ENCODE measurements at places on chromosomes 11 and 22.

DNA sequence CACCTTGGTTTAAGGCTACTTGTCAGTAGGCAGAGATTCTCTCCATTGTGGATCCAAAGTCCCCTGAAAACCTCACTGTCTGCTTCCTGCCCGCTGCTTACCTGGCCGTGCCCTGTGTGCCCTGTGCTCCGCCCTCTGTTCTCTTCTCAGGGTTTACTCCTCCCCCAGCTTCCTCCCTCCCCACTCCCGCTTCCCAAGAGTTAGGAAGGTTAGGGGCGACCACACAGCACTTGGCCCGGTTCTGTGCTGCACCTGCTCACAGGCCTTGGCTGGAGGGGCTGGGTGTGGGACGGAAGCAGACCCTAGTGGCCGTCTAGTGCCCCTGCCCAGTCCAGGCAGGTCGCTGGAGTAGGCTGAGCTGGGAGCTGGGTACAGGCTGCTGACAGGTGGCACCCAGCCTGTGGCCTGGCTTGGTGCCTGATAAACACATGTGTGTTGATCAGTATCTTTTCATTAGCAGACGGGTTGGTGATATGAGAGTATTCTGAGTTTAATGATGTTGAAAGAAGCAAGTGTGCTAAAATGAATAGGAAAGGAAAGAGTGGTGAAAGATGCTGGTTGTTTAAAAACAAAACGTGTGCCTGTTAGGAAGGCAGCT is 40.5 kb downstream of the GRAMD4 start:
- DNase-seq: no peak

GRCh38 chr11:70046089-70046488 is 32.0 kb upstream of the ANO1 start:
- DNase-seq: no peak

DNA sequence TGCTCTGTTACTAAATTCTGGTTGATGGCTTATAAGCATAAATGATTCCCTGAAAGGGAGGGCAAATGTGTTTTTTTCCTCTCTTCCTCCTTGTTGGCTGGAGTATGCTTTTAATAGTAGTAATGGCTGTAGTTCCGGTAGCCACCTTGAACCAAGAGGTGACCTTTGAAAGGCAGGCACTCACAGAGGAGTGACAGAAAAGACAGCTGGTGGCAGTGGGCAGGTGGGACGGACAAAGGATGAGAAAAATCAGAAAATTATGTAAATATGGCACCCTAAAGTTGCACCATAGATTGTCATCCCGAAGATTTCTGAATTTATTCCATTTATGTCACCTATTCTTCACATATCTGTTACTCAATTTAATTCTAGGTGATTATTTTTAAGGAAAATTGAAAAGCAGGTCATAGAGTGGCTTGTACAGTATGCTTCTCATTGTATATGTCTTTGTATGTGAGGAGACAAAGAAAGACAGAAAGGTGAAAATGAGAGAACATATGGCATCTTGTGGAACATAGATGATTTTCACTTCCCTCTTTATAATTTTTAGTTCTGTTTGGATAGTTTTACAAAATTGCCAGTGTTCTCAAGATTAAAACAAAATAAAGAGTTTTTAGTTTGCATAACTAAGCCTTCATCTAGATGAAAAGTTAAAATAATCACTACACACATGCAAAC is 17.0 kb downstream of the CASP12 start:
- peak; percentile 9 for DNase-seq

GRCh38 chr11:40388097-40388818 is 1071.2 kb downstream of the LRRC4C start:
- DNase-seq: no peak

- DNase-seq: no peak
These were observed 100.6 kb downstream of the CSNK2A3 start for GRCh38 chr11:11252403-11252802.

DNA sequence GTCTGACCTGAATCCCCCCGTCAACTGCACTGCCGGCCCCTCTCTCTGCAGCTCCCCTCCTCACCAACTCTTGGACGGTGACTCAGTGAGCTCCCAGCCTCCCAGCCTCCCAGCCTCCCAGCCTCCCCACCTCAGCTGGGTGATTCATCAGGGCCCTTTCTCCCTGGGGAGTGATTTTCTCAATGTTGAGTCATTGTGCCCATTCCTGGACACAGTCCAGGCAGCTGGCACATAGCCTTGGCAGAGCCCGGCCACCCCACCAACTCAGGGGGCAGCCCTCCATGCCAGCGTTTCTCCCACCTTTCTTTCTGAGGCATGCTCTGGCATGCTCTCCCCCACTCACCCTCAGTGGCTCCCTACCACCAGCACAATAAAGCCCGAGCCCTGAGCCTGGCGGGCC is 30.7 kb downstream of the PDE2A start:
- DNase-seq: no peak

DNA sequence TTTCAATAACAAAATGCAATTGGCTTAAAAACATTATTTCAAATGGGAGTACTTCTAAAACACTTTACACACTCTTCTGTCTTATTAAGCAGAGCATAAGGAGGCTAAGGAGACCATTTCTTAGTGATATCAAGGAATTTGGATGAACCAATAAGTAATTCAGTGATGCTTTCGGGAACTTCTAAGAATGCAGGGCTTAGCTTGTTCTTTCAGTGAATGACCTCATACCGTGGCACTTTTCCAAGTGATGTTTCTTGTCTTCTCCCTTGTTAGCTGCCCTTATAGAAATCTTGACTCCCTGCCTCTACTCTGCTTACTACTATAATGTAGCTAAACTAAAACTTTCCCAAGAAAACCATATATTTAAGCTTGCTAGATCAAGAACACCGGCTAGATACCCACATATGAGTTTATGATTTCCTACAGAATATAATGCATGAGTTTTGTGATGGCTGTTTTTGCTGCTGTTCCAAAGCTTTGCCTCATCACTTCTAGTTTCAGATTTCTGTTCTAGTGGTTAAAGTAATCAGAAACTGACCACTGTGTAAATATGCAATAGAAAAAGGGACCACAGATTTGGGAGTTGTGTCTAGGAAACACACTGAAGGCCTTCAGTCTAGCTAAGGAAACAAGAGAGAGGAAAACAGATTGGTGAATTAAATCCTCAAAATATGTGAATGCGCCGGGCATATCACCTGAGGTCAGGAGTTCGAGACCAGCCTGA is 37.5 kb upstream of the STK33 start:
- DNase-seq: no peak

DNA sequence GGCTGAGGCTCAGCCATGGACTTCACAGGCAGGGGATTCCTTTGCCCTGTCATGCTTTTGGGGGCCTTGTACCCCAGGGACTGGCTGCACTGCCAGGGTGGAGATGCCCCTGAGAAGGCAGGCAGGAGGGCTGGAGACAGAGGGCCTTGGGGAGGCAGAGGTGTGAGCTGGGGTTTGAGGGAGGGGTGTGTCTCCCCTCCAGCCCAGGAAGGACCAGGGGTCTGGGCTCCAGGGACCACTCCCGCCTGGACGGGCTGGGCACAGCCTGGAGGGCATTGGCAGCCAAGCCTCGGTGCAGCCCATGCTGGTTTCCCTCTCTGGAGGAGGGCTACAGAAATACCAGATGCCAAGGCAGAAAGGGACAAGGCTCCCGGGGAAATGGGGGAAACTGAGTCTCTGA is 19.5 kb downstream of the OTUB1 start:
- DNase-seq: no peak

GRCh38 chr11:13040969-13041561 is 31.9 kb downstream of the RASSF10 start:
- no peak for DNase-seq

DNA sequence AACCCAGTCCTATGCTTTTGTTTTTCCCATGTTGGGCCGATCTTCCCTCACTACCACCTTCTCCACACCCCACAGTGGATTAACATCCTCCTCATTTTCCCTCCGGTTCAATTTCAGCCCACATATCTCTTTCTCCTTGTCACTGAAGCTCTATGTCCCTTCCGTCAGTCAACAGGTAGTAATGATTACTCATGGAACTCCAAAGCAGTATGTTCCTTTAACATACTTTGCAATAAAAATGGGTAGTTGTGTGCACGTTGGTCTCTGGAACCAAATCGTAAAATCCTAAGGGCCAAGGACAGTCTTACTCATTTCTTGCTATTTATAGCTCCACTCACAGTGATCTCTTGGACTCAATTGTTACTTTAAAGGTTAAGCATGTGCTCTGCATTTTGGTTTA is 20.2 kb downstream of the AMOTL1 start:
- no peak for DNase-seq

DNA sequence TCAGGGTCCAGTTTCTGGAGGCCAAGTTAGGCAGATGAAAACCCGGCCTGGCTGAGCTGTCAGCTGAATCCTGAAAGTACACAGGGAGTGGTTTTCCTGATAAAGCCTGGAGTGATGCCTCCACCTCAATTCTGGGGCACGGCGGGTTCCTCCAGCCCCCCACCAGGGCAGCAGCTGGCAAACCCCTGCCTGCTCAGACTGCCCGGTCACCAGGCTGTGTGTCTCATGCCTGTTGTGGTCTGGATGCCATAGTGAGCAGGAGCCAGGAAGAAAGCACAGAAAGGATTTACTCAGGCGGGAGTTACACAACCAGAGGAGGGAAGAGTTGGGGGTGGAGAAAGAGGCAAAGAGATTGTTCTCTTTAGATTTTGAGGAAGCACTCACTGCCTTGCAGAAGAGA is 119.9 kb upstream of the RASSF10 start:
- no peak for DNase-seq

- no peak for DNase-seq
These were observed 15.0 kb upstream of the MOB2 start for GRCh38 chr11:1501421-1502167.

DNA sequence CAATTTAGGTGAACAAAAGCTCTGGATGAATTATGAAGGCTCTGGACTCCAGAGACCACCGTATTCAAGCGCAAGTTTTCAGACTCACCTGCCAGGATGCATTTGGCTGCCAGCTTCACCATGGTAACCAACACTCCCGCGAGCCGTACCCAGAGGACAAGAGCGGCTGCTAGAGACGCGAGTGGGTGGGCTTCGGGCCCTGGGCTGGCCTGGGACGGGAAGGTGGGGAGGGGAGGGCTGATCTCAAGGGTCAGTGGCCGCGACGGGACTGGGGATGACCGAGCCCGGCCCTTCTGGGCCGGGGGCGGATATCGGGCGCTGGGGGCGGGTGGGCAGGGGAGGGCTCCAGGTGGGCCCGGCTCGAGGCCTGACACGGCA is 344 bp downstream of the IFT27 start:
- DNase-seq: peak; percentile 37

GRCh38 chr11:2564008-2564530 is 119.3 kb downstream of the KCNQ1 start:
- no peak for DNase-seq

- DNase-seq: peak; percentile 28
These were observed 456 bp downstream of the AAMDC start for GRCh38 chr11:77821349-77821851.

DNA sequence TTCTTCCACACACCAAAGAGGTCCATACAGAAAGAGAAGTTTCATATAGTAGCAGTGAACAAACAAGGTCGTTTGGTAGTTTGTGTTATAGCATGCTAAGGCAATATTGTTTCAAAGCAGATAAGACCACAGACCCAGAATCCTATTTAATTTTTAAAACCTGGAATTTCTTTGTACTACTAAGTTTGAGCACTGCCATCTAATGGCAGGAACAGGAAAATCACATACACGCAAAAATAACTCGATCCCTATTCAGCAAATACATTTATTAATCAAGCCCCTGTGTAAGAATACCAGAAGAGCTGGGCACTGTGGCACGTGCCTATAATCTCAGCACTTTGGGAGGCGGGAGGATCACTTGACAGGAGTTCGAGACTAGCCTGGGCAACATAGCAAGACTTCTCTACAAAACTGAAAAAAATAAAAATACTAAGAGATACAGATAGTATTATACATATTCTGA is 2.9 kb upstream of the BTBD10 start:
- peak; percentile 35 for DNase-seq

GRCh38 chr11:71466358-71466757 is 13.4 kb downstream of the NADSYN1 start:
- no peak for DNase-seq

GRCh38 chr11:103946793-103947545 is 89.5 kb upstream of the DDI1 start:
- DNase-seq: no peak

DNA sequence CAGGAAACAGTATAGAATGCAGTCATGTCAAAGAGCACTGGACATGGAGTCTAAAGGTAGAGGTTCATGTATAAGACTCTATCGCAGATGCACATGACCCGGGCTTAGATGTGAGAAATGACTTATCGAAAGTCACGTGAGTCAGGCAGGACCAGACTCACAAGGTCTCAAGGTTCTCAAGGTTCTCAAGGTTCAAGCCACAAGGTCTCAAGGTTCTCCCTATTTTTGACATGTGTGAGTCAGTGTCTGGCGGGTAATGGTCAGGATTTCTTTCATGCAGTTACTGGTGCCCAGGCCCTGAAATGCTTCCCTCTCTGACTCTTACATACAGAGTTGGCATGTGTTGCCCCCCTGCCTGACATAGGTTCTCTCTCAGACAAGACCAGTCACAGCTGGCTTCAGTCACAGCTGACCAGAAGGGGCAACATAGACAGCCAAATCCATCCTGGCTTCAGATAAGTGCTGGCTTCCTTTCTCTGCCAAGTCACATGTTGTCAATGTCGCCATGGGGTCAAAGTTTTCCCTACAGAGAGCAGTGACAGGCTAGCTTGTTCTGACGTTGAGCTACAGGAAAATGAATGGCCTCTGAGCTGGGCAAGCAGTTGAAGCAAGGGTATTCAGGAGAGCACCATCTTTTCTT is 10.1 kb downstream of the CSRP3 start:
- DNase-seq: no peak

DNA sequence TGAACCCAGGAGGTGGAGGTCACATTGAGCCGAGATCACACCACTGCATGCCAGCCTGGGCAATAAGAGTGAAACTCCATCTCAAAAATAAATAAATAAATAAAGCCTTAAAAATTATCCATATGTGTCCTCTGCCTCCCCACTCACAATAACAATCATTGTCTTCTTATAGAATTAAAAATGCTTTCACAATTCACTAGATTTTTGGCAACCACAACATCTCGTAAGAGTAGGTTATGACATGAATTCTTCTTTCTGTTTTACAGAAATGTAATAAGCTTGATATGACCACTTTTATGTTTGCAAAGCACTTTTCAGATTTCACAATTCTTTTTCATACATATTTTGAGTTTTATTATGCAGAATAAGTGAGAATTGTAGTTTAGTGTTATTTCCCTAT is 54.5 kb upstream of the HSPA8 start:
- no peak for DNase-seq

GRCh38 chr11:57752954-57753353 is 1.3 kb upstream of the BTBD18 start:
- no peak for DNase-seq

Measured in GM10248 (cell line).